ENCODE measurements at places on chromosomes 16 and 17. TPM values are rescaled to one million over a fixed set of nuclear protein-coding genes. Genes with fewer than 3 reads are reported as not detected.

Gene SERPINF2
- 0.19 TPM for total RNA-seq

Gene SEPTIN12
- total RNA-seq, result not detected

Gene ZKSCAN2
- total RNA-seq, result 2.8 TPM

Gene TBC1D3L
- 3.4 TPM for total RNA-seq

Gene CEMP1
- not detected for total RNA-seq

Gene QRICH2
- total RNA-seq, result 2.7 TPM

Gene PPM1E
- under 0.01 TPM for total RNA-seq

Gene SPATA32
- total RNA-seq, result under 0.01 TPM

Gene FOXJ1
- total RNA-seq, result not detected

Gene ZNF750
- total RNA-seq, result not detected

Gene ATF7IP2
- 3.7 TPM for total RNA-seq

Gene RHBDL3
- not detected for total RNA-seq

Gene TBC1D3E
- not detected for total RNA-seq

Gene SLFN11
- 84.3 TPM for total RNA-seq

Gene KRTAP9-2
- total RNA-seq, result not detected

Gene KRTAP1-1
- total RNA-seq, result not detected

Gene WFIKKN2
- under 0.01 TPM for total RNA-seq

Gene STH
- total RNA-seq, result not detected

Gene CDH11
- total RNA-seq, result 332 TPM

Gene APOBR
- not detected for total RNA-seq

Gene OR1F1
- total RNA-seq, result not detected

Gene GAS7
- 0.38 TPM for total RNA-seq

Gene ETV4
- 3.6 TPM for total RNA-seq

Gene KRTAP4-9
- total RNA-seq, result not detected

Gene COG8
- 48.8 TPM for total RNA-seq

Gene CA10
- total RNA-seq, result not detected

Gene TMEM235
- total RNA-seq, result not detected

Gene KRT12
- not detected for total RNA-seq

Gene EVI2B
- under 0.01 TPM for total RNA-seq

Gene HLF
- total RNA-seq, result under 0.01 TPM

Gene ACSM2B
- under 0.01 TPM for total RNA-seq

Gene CSHL1
- total RNA-seq, result not detected

Gene PRSS21
- 1.7 TPM for total RNA-seq

Gene NPB
- total RNA-seq, result 0.58 TPM

Gene PDE6G
- total RNA-seq, result not detected

Gene CD300A
- total RNA-seq, result under 0.01 TPM

Gene KRT24
- total RNA-seq, result not detected

Gene KCNJ2
- total RNA-seq, result 3.9 TPM

Gene CDR2L
- total RNA-seq, result 17.5 TPM

Gene NPIPB9
- total RNA-seq, result 0.96 TPM

Gene CDRT4
- total RNA-seq, result 0.28 TPM

Gene GHDC
- total RNA-seq, result 12.5 TPM

Gene EPX
- total RNA-seq, result not detected

Gene IGSF6
- total RNA-seq, result not detected

Gene ASPHD1
- 13.0 TPM for total RNA-seq

Gene ESRP2
- 0.28 TPM for total RNA-seq

Gene TNFRSF13B
- total RNA-seq, result not detected

Gene PRR29
- total RNA-seq, result 0.85 TPM

Gene EPOP
- total RNA-seq, result 1.5 TPM

Gene MYL4
- 0.77 TPM for total RNA-seq

Gene ZNF75A
- 17.2 TPM for total RNA-seq

Gene FBXW10B
- under 0.01 TPM for total RNA-seq

Gene PRSS53
- 1.9 TPM for total RNA-seq
